Cardiac muscle cell (in vitro differentiated cells and primary cell): ENCODE measurements at places on chromosomes 11 and 22. TPM values are rescaled to one million over a fixed set of nuclear protein-coding genes. Genes with fewer than 3 reads are reported as not detected.

GRCh38 chr22:43837666-43838065 lies 24.6 kb downstream of the SULT4A1 start:
- H3K4me3 ChIP-seq, result no peak overlapping the region
- H3K27ac ChIP-seq, result no peak overlapping the region
- H3K4me1 ChIP-seq, result peaks cover 9% of the 10 kb centered on the region
- no peaks in the 10 kb centered on the region for H3K36me3 ChIP-seq

- H3K27ac ChIP-seq, result no peak overlapping the region
- no peaks in the 10 kb centered on the region for H3K27me3 ChIP-seq
- no peak overlapping the region for H3K4me3 ChIP-seq
- no peaks in the 10 kb centered on the region for H3K4me1 ChIP-seq
Measured at GRCh38 chr11:60672255-60672654, 27.2 kb upstream of the MS4A8 start.

GRCh38 chr22:24819911-24820461 lies 14.0 kb downstream of the SGSM1 start:
- no peak overlapping the region for H3K4me3 ChIP-seq
- no peak for DNase-seq
- no peak overlapping the region for H3K27ac ChIP-seq
- no peaks in the 10 kb centered on the region for H3K36me3 ChIP-seq

- no peak for DNase-seq
- no peak overlapping the region for H3K27ac ChIP-seq
- H3K4me1 ChIP-seq, result no peaks in the 10 kb centered on the region
Measured at GRCh38 chr11:2734181-2735052, 34.6 kb upstream of the KCNQ1OT1 start.

GRCh38 chr11:44532809-44533208 lies 32.7 kb upstream of the CD82 start:
- H3K27ac ChIP-seq, result no peak overlapping the region
- no peaks in the 10 kb centered on the region for H3K27me3 ChIP-seq
- no peak for DNase-seq

DNA sequence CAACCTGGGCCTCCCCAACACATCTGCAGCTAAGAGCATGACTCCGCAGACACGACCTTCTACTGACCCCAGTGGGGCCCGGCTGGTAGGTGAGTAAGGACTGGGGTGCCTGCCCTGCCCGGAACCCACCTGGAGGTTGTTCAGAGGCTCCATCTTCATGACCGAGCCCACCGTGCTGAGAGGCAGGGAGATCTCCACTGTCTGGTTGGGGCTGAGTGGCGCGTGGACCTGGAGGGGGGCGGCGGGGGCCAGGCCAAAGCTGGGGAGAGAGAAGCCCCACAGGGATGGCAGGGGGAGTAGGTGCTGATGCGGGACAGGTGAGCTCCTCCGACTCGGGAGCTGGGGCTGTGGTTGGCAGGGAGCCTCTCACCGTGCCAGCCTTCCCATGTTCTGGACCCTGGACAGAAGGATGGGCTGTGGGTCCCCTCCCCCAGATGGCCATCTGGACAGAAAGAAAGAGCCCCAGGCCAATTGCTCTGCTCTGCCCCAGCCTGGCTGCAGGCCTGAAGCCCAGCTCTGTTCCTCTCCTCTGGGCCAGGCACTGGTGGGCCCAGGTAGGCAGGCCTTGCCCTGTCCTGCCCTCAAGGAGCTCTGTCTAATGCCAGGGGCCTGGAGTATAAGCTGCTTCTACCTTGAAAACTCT lies 16.3 kb upstream of the RASL10A start:
- H3K4me1 ChIP-seq, result no peaks in the 10 kb centered on the region
- H3K27ac ChIP-seq, result no peak overlapping the region
- no peak overlapping the region for H3K4me3 ChIP-seq
- no peaks in the 10 kb centered on the region for H3K27me3 ChIP-seq

DNA sequence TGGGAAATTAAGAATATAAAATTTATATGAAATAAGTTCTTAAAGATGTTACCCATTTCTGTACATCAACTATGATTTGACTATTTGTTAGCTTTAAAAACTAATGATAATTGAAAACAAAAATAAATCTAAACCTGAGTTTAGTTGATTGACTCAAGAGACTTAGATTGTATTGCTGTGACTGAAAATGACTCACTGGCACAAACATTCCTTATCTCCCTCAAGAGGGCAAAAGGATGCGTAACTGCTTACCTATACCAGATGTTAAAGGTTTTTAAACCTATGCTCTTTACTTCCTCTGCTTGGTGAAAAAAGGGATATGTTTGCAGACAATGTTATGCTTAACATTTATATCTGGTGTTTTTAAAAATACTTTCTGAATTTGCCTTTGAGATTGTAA lies 30.3 kb downstream of the ATM start:
- no peaks in the 10 kb centered on the region for H3K27me3 ChIP-seq
- H3K27ac ChIP-seq, result no peak overlapping the region
- peaks cover 75% of the 10 kb centered on the region for H3K36me3 ChIP-seq
- H3K4me1 ChIP-seq, result no peaks in the 10 kb centered on the region
- H3K4me3 ChIP-seq, result no peak overlapping the region
- no peak for DNase-seq

GRCh38 chr11:44565953-44566949 lies 788 bp downstream of the CD82 start:
- H3K27ac ChIP-seq, result no peak overlapping the region
- no peaks in the 10 kb centered on the region for H3K27me3 ChIP-seq
- peaks cover 7% of the 10 kb centered on the region for H3K4me1 ChIP-seq
- H3K4me3 ChIP-seq, result peak overlapping the region; percentile 26
- H3K36me3 ChIP-seq, result no peaks in the 10 kb centered on the region

GRCh38 chr11:124844664-124845079 lies 20.6 kb upstream of the ROBO3 start:
- H3K4me3 ChIP-seq, result no peak overlapping the region
- no peaks in the 10 kb centered on the region for H3K4me1 ChIP-seq
- no peak overlapping the region for H3K27ac ChIP-seq
- no peaks in the 10 kb centered on the region for H3K36me3 ChIP-seq

GRCh38 chr11:12243911-12244550 lies 133.3 kb upstream of the PARVA start:
- H3K36me3 ChIP-seq, result peaks cover 60% of the 10 kb centered on the region
- no peak for DNase-seq
- peaks cover 11% of the 10 kb centered on the region for H3K4me1 ChIP-seq

GRCh38 chr22:23079814-23080521 lies 9.6 kb downstream of the GNAZ start:
- no peak overlapping the region for H3K4me3 ChIP-seq
- no peak for DNase-seq
- H3K4me1 ChIP-seq, result no peaks in the 10 kb centered on the region
- H3K27ac ChIP-seq, result no peak overlapping the region
- peaks cover 2% of the 10 kb centered on the region for H3K27me3 ChIP-seq

DNA sequence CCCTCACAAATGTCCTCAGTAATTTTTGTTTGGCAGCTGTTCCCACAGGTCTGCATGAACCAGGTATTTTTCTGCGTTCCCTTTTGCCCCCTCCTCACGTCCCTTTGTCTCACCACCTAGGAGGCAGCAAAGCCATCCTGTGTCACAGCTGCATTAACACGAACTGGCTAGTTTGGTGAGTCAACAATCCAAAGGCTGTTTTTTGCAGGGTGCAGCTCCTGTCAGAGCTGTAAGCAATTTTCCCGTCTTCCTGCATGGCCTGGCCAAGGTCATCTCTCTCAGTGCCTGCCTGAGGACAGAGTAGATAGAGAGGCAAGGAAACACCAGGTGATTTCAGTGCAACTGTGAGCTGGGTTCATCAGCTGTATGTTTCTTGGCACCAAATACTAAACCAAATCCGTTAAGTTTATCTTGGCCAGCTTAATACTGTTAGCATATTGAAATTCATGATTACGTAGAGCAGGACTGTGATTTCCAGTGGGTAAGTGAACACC lies 20.6 kb upstream of the VSIG10L2 start:
- no peak for DNase-seq
- H3K27me3 ChIP-seq, result no peaks in the 10 kb centered on the region
- H3K36me3 ChIP-seq, result no peaks in the 10 kb centered on the region

GRCh38 chr22:23751441-23751996 lies 607 bp upstream of the ZNF70 start:
- peak overlapping the region; percentile 94 for H3K27ac ChIP-seq
- peaks cover 7% of the 10 kb centered on the region for H3K4me1 ChIP-seq
- no peaks in the 10 kb centered on the region for H3K36me3 ChIP-seq
- peak overlapping the region; percentile 87 for H3K4me3 ChIP-seq
- peak; percentile 39 for DNase-seq

DNA sequence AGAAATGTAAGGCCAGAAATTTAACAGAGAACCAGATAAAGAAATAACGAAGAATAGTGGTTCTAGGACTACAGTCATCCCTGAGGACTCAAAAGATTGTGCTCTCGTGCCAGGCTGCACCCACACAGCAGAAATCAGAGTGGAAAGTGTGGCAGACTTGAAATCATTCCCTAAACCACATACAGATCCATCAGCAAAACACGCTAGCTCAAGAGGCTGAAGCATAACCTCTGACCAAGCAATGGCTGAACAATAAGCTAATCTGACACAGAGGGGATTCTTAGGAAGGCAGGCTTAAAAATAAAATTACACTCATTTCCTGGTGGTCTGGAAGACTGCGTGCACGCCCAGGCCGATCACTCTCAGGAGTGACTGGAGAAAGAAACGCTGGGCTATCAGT lies 19.0 kb downstream of the NCF4 start:
- H3K4me3 ChIP-seq, result no peak overlapping the region
- no peaks in the 10 kb centered on the region for H3K4me1 ChIP-seq
- no peak overlapping the region for H3K27ac ChIP-seq
- H3K27me3 ChIP-seq, result peaks cover 3% of the 10 kb centered on the region

DNA sequence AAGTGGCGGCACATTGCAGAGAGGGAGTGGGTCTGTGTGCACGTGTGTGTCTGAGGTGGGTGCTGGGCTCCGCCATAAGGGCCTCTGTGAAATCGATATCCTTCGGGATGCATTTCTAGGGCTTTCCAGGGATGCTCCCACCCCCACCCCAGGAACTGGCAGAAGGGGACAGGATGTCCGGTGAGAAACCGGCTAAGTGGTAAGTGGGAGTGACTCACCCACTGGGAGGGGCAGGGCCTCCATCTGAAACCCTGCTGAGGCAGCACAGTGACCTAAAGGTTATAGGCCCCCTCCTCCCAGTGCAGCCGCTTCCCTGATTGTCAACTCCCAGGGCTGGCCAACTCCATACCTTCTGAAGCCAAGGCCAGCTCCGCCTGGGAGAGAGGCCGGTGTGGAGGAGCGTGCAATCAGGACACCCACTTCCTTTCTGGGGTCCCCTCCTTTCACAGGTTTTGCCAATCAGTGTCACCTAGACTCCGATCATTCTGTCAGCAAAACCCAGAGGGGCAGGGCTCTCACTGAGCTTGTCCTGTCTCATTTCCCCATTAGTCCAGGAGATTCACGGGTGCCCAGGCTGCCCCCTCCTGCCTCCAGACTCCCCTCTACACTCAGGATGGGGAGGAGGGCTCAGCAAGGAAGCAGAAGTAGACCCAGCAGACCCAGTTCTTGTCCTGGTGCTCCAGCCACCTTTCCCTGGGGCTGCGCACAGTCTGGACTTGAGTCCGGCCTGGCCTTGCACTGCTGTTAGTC lies 44.5 kb downstream of the NECTIN1 start:
- no peak overlapping the region for H3K4me3 ChIP-seq
- H3K4me1 ChIP-seq, result peaks cover 16% of the 10 kb centered on the region
- no peak for DNase-seq
- no peaks in the 10 kb centered on the region for H3K36me3 ChIP-seq
- H3K27me3 ChIP-seq, result no peaks in the 10 kb centered on the region

- H3K36me3 ChIP-seq, result no peaks in the 10 kb centered on the region
- no peaks in the 10 kb centered on the region for H3K4me1 ChIP-seq
- no peak overlapping the region for H3K4me3 ChIP-seq
- no peaks in the 10 kb centered on the region for H3K27me3 ChIP-seq
Measured at GRCh38 chr11:134539285-134539684, 127.2 kb upstream of the B3GAT1 start.

DNA sequence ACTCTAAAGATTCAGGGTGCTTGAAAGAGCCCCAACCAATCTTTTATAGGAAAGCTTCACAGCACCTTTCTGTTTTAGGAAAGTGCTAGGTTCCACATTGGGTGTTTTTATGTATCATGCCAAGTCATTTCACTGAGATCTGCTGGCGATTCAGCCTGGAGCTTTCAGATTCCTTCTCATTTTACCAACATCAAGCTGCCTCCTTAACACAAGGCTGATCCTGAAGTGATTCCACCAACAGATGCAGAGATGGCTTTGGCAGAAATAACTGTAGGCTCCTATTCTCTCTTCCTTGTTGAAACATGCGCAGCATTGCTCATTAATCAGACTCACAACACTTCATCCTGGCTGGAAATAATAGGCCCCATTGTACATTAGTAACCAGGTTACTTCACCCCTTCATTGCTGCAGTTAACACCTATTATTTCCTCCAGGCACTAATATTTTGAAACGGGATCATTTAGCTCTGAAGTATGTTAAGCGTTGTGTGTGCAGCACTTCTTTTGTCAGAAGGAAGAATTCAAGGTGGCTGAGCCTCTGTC lies 89.0 kb downstream of the OPCML start:
- no peak for DNase-seq
- no peaks in the 10 kb centered on the region for H3K4me1 ChIP-seq
- H3K4me3 ChIP-seq, result no peak overlapping the region
- no peak overlapping the region for H3K27ac ChIP-seq

DNA sequence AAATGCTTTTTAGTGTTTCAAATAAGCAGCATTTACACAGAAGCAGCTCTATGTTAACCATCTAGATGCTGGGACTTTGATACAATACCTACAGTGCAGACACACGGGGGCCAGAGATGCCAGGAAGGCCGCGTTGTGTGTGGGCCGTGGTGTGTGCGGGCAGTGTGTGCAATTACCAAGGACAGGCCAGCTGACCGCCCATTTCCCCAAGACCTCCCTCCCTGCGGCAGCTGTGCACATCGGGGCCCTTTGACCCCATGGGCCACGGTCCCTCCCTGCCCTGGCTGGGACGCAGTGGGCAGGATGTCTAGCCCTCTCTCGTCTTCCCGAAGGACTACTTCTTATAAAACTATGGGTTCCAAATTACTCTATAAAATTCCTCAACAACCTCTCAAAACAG lies 38.4 kb downstream of the CLTCL1 start:
- no peak overlapping the region for H3K27ac ChIP-seq
- H3K4me3 ChIP-seq, result no peak overlapping the region
- no peaks in the 10 kb centered on the region for H3K4me1 ChIP-seq

- no peak overlapping the region for H3K27ac ChIP-seq
- peaks cover 3% of the 10 kb centered on the region for H3K4me1 ChIP-seq
- no peak for DNase-seq
- no peak overlapping the region for H3K4me3 ChIP-seq
- no peaks in the 10 kb centered on the region for H3K36me3 ChIP-seq
Measured at GRCh38 chr22:21819183-21819770, 48.2 kb downstream of the MAPK1 start.

DNA sequence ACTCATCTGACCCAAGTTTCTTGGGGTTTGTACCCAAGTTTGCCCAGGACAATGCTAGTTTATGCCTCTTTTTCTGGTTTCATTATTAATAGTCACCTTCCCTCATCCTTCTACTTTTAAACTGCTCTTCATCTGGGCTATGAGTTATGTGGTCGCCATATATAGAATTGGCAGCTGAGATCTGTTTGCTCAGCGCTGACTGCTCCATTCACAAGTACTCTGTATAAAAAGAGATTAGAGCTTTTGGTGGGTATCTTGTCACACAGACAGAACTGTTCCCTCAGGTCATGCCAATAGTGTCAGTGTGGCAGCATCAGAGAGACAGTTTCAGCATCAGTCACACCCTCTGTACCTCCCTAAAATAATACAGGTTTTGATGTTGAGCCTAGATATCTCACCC lies 326.0 kb downstream of the RAB38 start:
- no peak for DNase-seq
- no peak overlapping the region for H3K4me3 ChIP-seq
- no peaks in the 10 kb centered on the region for H3K27me3 ChIP-seq

INS gene
- not detected in 2 replicates for total RNA-seq

C11orf86 gene
- not detected in 2 replicates for total RNA-seq

RNF215 gene
- total RNA-seq, result 30.4 and 39.8 TPM in 2 replicates

GRM5 gene
- total RNA-seq, result 0.06 TPM in 1 of 2 replicates, not detected in the other
